ENCODE measurements at places on chromosomes 3 and 15.
A peak's percentile ranks its signal among the peaks of the same experiment; 100 is the strongest.

DNA sequence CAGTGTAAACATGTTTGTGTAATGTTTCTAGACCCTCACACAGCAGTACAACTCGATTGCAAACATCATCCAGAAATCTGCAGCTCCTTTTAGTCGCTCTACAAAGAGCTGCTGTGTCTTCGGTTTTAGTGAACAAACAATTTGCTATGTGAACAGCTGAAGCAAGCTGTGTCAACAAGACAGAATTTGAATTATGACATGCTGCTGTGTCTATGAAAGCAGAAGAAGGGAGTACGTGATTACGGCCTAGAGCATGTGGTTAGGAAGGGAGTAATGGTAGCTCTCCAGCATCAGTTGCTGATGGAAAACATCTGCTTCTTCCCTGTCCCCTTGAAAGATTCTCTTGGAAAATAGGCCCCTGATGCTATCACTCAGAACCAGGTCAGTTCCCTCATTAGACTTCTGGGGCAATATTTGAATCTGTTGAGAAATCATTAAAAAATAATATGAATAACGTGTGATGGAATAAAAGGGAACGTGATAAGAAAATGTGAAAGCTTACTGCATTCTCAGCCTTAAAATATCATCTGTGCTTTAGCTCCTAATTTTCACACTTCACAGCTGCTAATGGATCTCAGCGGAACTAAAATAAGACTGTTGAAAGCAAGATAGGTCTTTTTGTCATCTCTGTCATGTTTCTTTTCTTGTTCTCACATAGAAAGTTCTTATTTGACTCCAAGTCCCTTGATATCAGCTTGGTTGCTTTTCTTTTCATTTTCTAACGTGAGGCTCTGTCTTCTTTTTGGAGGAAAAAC, 891.5 kb downstream of the ROBO2 start:
- no peak for DNase-seq

- DNase-seq, result no peak
Measured at GRCh38 chr3:67901681-67902080, 247.3 kb upstream of the SUCLG2 start.

DNA sequence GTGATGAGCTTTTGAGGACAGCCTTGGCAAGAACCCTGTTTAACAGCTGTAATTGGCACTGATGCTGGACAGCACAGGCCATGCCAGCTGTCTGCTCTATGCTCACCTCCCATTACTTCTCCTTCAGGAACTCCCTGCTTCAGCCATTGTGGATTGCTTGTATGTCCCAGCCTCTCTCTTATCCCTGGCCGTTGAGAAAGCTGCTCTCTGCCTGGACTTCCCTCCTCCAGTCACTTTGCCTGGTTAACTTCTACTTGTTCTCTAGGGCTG, 444.5 kb downstream of the EPHB1 start:
- DNase-seq, result no peak

DNA sequence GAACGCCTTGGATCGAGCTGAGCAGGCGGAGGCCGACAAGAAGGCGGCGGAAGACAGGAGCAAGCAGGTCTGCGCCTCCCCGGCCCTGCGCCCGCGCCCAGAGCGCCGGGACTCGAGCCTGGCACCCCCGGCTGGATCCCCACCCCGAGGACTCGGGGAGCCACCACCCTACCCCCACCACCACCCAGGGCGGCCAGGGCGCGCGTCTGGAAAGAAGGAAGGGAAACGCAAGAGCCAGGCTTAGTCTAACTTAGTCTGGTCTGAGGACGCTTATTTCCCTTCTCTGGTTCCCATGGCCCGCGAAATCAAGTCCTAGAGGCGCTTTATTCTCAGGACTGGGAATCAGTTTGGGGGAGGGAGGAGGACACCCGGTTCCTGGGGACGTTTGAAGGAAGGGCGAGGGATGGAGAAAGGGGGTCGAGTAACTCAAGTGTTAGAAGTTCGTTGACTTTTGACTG, 359 bp downstream of the TPM1 start:
- no peak for DNase-seq

DNA sequence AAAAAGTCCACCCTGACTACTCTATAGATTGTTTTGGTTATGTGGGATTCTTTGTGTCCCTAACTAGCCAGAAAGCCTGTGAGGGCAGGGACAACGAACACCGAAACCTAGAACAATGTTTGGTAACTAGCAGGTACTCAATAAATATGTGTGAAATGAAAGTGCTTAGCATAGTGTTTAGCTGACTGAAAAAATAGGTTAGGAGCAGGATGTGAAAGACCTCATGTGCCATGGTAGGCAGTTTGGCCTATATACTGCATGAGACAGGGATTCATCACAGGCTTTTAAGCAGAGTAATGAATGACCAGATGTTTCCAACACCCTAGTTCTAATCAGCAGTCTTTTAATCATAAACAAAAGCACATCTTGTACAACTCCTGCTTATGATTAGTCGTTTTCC, 64.2 kb downstream of the MYO5A start:
- DNase-seq, result no peak

DNA sequence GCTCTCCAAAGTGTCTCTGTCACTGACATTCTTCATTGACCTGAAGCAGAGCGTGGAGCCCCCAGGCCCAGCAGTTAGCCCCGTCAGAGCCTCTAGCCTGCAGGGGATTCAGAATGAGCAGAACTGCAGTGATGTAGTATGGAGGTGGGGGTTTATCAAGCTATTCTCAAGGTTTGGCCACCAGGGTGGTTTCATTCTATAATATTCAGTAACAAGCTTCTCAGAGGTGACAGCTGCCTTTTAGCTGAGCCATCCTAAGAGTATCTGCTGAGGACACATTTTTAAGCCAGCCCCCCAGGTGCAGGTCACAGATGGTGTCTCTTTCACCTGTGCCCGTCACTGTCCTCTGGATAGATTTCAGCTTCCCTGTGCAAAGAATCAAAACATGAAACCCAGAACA, 31.9 kb downstream of the CMTM7 start:
- DNase-seq, result no peak

- DNase-seq, result no peak
Measured at GRCh38 chr15:26242565-26243071, 379.5 kb upstream of the ATP10A start.

GRCh38 chr3:150253622-150254021, 154.5 kb upstream of the TSC22D2 start:
- DNase-seq, result no peak

- DNase-seq, result no peak
Measured at GRCh38 chr3:42711491-42712343, 9.1 kb upstream of the HHATL start.

DNA sequence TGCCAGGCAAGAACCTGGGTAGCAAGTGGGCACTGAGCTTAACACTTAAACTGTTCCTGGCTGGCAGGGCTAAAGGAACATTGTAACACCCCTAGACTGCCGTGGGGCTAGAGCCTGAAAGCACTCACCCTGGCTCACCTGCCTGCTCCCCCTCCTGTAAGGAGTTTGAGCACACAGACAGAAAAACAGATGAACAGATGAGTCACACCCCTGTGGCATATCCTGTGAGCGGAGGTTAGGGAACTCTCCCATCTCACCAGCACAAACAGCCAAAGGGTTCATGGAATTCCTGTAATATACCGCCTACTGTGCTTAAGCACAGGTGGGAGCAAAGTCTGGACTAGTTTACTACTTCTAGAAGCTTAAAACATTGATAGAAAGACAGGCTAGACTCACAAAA, 300.1 kb downstream of the ROBO1 start:
- DNase-seq, result peak; percentile 29

Measured in RWPE1 (cell line).